ENCODE measurements at places on chromosomes 4 and X. TPM values are rescaled to one million over a fixed set of nuclear protein-coding genes. Genes with fewer than 3 reads are reported as not detected.

Gene TAF7L
- not detected for total RNA-seq

Gene KLHL34
- total RNA-seq = not detected

Gene CXCL3
- total RNA-seq = 12.9 TPM

Gene CLOCK
- 26.2 TPM for total RNA-seq

Gene SNCA
- 8.9 TPM for total RNA-seq

Gene ELMOD2
- total RNA-seq = 64.6 TPM

Gene GAGE12E
- total RNA-seq = not detected

Gene NSG1
- total RNA-seq = 30.2 TPM

Gene AASDH
- total RNA-seq = 11.9 TPM

Gene SRPK3
- 0.20 TPM for total RNA-seq

Gene MSMO1
- 796 TPM for total RNA-seq

Gene CSAG3
- total RNA-seq = not detected

DNA sequence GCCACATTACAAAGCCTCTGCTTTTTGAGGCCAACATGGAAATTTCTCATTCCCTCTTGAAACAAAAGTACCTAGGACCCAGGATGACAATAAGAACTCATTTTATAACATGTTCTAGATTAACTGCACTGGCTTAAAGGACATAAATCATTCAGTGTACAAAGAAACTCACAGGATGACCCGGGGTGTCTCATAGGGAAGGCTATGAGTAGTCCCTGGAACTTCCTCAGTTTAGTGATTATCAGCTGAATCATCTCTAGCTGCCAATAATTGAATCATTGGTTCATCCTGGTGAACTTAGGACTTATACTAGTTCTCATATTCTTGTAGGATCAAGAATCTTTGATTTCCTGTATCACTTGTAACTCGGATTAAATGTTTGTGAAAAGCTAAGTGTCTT lies 95.8 kb upstream of the WDR1 start:
- DNase-seq = no peak

DNA sequence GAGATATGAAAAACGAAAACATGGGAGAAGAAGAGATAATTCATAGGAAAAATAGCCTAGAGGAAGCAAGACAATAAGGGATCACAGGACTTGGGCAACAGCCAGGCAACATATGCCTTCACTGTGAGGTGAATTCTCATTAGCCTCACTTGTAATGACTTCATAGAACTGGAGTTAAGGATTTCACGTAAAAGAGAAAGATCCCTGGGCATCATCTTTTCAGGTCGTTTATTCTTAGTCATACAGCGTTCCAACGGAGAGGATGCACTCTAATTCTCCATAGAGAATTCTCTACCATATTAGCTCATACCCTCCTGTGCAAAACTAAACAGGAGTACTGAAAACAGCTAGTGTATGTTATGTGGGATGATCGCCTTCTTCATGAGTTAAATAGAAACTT lies 1.4 kb downstream of the PRKG2 start:
- no peak for DNase-seq

- no peak for DNase-seq
These were observed 1993.8 kb downstream of the ARAP2 start for GRCh38 chr4:34250562-34250961.

GRCh38 chrX:103310555-103311398 lies at the start of gene BEX2:
TSS of gene BEX2 (minus strand) at chrX:103310990. CDS start at chrX:103309976, 1,014 bp downstream.
- peak; percentile 90 for DNase-seq

DNA sequence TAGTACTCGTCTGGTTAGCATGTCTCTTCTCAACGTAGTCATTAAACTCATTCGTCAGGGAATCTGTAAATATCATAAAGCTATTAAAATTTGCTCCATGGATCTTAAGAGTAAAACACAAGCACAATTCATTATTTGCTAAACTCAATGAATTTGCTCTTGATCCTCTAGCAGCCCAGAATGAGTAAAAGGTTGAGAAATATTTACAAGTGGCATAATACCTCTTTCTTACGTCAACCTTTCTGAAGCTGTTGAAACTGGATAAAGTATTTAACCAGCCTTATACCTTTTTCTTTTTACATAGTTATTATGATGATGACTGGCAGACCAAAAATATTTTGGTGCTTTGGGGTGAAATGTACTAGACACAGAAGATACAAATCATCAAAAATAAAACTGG lies 66.9 kb downstream of the LUZP4 start:
- no peak for DNase-seq

DNA sequence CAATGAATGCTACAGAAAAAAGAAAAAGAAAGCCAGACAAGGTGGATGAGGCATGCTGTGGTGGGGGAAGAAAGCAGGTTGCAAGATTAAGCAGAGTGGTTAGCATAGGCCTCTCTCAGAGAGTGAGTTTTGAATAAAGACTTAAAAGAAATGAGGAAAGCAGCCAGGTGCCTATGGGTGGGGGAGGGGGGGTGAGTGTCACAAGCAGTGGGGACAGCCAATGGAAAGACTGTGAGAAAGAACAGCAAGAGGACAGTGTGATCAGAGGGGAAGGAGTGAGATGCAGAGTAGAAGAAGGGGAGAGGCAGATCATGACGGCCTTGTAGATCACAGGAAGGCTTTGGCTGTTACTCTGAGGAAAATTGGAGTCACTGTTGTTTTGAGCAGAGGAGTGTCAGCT lies 162.5 kb downstream of the SOX3 start:
- no peak for DNase-seq

DNA sequence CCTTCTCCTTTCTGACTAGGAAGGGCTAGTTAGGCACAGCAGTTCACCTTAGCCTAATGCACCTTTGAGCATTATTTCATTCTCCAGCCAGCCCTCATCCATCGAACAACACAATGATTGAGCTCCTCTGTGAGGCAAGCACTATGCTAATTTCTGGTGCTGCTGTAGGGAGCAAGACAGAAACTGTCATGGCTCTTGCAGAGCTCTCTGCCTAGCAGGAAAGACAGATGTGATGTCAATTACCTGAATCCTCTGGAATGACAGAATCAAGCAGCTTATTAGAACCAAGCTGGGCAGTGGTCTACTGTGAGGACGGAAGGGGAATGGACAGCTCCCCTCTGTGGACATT lies 256.1 kb upstream of the NOCT start:
- DNase-seq = no peak

DNA sequence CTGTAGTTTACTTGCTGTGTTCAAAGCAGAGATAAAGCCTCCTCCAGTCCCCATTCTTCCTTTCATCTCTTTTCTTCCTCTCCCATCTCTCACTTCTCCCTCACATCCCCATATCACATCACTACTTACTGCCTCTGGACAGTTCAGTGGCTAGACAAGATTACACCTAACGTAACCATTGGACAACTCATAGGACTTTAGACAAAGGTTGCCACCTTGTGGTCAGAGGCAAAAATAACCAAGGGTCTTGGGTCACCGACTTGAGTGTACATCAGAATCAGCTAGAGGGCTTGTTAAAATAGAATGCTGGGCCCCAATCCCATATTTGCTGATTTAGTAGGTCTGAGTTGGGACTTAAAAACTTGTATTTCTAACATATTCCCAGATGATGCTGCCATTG lies 109.3 kb upstream of the DGKK start:
- peak; percentile 68 for DNase-seq

- peak; percentile 48 for DNase-seq
These were observed at the start of gene BST1 for GRCh38 chr4:15702941-15703403. TSS of gene BST1 (plus strand) at chr4:15703065. CDS start at chr4:15703145, 80 bp downstream.

GRCh38 chr4:183249854-183250253 lies 70.2 kb downstream of the CLDN22 start:
- DNase-seq = peak; percentile 63

- no peak for DNase-seq
These were observed 29.3 kb upstream of the DYNLT3 start for GRCh38 chrX:37876716-37877115.

DNA sequence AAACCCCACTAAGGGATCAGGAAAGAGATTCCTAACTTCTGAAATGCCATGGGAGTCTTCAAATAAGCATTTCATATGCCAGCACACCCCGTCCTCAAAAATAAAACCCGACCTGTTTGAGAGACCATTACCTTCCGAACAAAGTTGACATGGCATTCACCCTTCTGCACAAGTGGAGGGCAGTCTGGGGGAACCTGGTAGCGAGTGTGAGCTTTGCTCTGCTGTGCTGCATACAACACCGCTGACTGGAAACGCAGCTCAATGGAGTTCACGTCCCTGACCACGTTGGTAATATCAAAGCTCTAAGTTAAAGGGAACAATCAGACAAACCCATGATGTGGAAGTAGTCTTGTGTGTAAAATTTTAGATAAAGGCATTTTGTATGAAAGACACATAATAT lies 38.0 kb downstream of the MANBA start:
- no peak for DNase-seq

GRCh38 chr4:173301518-173302201 lies 32.5 kb downstream of the HMGB2 start:
- peak; percentile 51 for DNase-seq

DNA sequence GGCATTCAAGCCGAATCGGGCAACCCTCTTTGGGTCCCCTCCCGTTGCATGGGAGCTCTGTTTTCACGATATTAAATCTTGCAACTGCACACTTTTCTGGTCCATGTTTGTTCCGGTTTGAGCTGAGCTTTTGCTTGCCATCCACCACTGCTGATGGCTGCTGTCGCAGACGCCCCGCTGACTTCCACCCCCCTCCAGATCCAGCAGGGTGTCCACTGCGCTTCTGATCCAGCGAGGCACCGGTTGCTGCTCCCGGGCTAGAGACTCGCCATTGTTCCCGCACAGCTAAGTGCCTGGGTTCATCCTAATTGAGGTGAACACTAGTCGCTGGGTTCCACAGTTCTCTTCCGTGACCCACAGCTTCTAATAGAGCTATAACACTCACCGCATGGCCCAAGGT lies 13.3 kb downstream of the ACOX3 start:
- no peak for DNase-seq

DNA sequence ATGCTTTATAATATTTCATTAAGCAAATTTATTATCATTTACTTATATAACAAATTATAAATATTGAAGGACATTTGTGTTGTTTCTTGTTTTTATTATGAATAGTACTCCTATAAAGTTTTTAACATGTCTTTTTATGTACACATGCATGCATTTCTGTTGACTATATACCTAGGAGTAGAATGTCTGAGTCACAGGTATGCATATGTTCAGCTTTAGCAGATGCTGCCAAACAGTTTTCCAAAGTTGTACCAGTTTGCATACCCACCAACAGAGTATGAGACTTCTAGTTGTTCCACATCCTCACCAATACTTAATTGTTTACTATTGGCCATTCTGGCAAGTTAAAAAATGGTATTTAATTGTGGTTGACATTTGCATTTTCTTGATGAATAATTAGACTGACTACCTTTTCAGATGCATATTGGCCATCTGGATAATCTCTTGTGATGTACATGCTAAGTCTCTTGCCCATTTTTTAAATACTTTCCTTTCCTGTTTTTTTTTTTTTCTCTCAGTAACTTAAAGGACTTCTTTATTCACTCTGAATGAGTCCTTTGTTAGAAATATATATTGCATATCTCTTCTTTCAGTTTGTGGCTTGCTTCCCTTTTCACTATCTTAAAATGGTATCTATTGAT lies 132.2 kb upstream of the TRIM2 start:
- no peak for DNase-seq

DNA sequence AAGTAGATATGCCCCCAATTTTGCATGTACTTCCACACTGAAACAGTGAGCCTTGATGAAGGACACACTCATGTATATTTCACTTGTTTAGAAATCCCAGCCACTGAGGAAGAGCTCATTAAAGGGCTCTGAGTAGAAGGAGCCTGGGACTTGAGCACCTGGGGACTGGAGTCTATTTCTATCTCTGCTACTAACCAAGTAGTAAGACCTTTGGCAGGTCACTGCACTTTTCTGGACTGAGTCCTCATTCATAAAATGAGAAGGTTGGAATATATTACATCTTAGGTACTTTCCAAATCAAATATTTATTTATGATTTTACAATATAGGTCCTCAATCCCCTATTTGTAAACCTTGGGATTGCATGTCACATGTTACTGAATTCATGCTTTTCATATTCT lies 78.2 kb upstream of the C4orf54 start:
- DNase-seq = no peak

DNA sequence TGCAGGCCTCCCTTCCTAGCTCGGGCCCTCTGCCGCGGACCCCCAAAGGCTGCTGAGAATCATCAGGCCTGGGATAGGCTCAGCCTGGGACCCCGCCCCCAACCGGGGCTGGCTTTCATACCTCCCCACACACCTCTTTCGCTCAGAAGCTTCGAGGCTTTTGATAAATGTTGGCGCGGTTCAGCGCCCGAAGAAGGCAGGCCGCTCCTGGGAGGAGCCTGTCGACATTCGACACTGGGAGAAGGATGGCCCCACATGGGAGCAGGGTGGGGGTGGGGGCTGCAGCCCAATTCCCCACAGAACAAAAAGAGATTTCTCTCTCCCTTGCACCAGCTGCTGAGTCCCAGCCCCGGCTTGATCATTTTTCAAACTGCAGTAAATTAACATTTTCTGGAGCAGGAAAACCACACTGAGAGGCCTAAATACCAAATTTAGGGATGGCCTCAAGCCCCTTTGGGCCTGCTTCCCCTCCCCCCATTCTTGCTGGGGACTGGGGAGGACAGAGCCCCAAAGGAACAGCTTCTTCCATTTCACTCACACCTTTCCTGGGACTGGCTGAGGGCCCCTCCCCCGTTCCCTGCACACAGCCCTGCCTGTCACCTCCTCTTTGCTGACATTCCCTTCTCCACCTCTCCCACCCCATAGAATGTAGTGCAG lies 112.9 kb upstream of the PJA1 start:
- DNase-seq = no peak

DNA sequence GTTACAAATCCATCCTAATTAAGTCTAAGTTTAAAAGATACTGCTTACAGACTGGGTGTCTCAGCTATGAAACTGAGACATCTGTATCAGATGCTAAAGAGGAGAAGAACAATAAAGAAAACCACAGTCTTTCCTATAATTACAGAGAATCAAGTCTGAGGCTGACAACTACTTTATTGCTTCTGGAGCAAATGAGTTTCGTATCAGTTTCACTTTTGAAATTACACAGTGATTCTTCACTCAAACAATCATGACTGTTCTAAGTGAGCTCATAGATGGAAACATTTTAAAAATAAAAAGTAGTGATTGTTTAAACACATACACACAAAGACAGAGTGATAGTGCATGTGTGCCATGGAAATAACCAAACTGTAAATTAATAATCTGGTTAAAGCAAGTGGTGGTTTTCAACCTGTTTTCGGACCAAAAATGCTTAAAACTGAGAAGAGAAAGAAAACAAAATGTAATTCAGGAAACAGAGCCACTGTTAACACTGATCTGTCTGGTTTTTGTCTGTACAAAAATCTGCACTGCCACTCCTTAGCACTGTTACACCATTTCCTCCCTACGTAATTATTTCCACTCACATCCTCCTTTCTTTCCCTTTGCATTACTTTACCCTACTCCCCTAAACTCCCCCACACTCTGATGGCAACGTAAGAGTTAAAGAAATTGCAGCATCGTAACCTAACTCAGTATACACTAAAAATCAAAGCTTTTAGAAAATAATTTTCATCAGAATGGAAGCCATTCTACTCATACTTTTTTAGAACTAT lies 12.5 kb downstream of the RFC1 start:
- DNase-seq = peak; percentile 20

GRCh38 chr4:121669163-121669550 lies 27.6 kb downstream of the ANXA5 start:
- no peak for DNase-seq

DNA sequence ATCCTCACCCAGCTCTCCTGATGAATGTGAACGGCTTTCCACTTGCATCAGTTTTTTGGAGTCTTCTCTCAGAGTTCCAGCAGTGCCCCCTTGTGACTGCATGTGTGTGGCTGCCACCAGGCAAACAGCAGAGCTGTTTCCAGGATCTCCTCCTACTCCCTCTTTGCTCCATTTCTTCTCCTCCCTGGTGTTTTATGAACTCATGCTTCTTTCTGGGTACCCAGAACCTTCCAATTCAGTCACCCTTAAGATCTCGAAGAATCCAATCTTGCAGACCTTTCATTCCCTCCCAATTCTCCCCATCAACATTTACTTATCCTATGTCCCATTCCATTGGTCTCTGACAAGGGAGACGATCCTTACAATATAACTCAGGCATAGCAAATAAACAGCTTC lies 6.8 kb upstream of the TCEANC start:
- peak; percentile 75 for DNase-seq

All from hepatocyte (in vitro differentiated cells).